ENCODE measurements at places on chromosomes 3 and 15. TPM values are rescaled to one million over a fixed set of nuclear protein-coding genes. Genes with fewer than 3 reads are reported as not detected.

IMPG2 gene
- 1.4 TPM for total RNA-seq

- no peaks in the 10 kb centered on the region for H3K4me1 ChIP-seq
- no peak overlapping the region for H3K4me3 ChIP-seq
These were observed 133.1 kb upstream of the IGSF10 start for GRCh38 chr3:151593928-151594327.

GRCh38 chr3:133494469-133494868 is 79.0 kb upstream of the CDV3 start:
- no peak overlapping the region for H3K27ac ChIP-seq
- no peak overlapping the region for H3K4me3 ChIP-seq
- H3K36me3 ChIP-seq: no peaks in the 10 kb centered on the region
- no peak for DNase-seq
- H3K27me3 ChIP-seq: no peaks in the 10 kb centered on the region
- no peaks in the 10 kb centered on the region for H3K4me1 ChIP-seq

- peak overlapping the region; percentile 41 for H3K27ac ChIP-seq
- no peak overlapping the region for H3K4me3 ChIP-seq
These were observed 264.2 kb downstream of the NFKBIZ start for GRCh38 chr3:102113421-102114041.

GRCh38 chr15:31839388-31839787 is 190.9 kb upstream of the CHRNA7 start:
- H3K27me3 ChIP-seq: no peaks in the 10 kb centered on the region
- DNase-seq: no peak
- no peak overlapping the region for H3K4me3 ChIP-seq
- no peaks in the 10 kb centered on the region for H3K36me3 ChIP-seq
- no peaks in the 10 kb centered on the region for H3K4me1 ChIP-seq

DNA sequence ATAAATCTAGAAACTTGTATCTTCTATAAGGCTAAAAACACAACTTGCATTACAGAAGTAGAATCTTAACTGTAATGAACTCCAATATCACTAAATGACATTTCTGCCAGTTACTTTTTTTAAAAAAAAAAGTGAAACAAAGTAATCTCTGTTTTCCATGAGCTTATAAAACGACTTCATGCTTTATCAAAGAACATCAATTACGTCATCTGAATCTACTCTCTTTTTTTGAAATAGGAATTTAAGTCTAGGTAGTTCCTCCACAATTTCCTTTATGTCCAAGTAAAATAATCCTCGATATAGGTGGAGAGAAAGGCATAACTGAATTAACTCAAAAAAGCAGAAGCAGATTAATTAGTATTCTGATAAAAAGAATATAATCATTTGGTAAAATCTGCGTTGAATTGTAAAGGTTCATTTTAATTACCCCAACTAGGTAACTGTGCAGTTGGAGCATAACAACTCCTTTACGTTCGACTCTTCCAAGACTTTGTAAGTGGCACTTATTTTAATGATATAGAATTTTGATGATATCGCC is 1.4 kb downstream of the UACA start:
- no peak for DNase-seq
- H3K36me3 ChIP-seq: no peaks in the 10 kb centered on the region
- H3K4me3 ChIP-seq: peak overlapping the region; percentile 65
- H3K4me1 ChIP-seq: peaks cover 18% of the 10 kb centered on the region

- no peaks in the 10 kb centered on the region for H3K4me1 ChIP-seq
- H3K36me3 ChIP-seq: no peaks in the 10 kb centered on the region
- no peak for DNase-seq
- H3K4me3 ChIP-seq: no peak overlapping the region
- H3K27me3 ChIP-seq: no peaks in the 10 kb centered on the region
- H3K27ac ChIP-seq: no peak overlapping the region
These were observed 43.5 kb downstream of the IFT57 start for GRCh38 chr3:108178676-108179075.

- H3K27ac ChIP-seq: no peak overlapping the region
- no peaks in the 10 kb centered on the region for H3K4me1 ChIP-seq
- H3K36me3 ChIP-seq: peaks cover 69% of the 10 kb centered on the region
- no peak overlapping the region for H3K4me3 ChIP-seq
These were observed 42.7 kb upstream of the DCUN1D1 start for GRCh38 chr3:183022936-183023516.

GRCh38 chr15:22981051-22981840 is 1.1 kb upstream of the CYFIP1 start:
- DNase-seq: peak; percentile 46
- H3K27me3 ChIP-seq: no peaks in the 10 kb centered on the region
- H3K36me3 ChIP-seq: no peaks in the 10 kb centered on the region
- H3K4me3 ChIP-seq: peak overlapping the region; percentile 82
- H3K27ac ChIP-seq: peak overlapping the region; percentile 87
